ENCODE measurements at places on chromosomes 13 and 19.

GRCh38 chr13:114124921-114125320 is 7.5 kb downstream of the RASA3 start:
- DNase-seq: peak; percentile 83

GRCh38 chr13:21322327-21322965 is 136.7 kb downstream of the ZDHHC20 start:
- no peak for DNase-seq

DNA sequence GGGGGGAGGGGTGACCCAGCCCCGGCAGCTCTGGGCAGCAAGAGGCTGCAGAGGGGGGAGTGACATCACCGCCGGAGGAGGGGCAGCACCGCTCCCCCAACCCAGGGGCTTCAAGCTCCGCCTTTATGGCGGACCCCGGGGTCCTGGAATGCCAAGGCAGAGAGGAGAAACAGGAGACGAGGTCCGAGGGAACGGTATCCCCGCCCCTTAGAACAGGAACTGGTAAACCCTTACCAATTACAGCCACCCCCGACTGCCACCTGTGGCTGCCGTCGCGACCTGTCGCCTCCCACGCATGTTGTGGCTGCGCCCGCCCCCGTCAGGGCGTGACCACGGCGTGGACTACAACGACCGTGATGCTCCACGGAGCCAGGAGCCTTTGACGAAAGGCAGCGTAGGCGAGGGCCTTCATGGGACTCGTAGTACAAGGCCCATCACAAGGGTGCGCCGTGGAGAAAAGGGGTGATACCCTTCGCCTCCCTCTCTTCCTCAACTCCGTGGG is 4.1 kb upstream of the KCNC3 start:
- peak; percentile 93 for DNase-seq

DNA sequence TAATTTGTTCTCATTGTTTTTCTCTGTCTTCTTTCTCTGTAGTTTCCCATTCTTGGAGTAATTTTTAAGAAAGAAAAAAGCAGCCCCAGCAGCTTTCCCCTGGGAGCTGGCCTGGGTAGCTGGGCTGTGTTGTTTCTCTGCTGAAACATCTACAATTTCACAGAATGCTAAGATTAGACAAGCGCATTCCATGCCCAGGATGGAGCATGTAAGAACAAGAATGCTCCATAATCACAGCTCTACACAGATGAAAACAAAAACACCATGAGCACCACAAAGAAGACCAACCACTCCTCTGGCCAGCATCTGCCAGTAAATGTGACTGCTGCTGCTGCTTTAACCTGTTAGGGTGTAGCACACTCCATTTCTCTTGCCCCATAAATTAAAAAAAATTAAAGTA is 239.2 kb upstream of the SLITRK1 start:
- no peak for DNase-seq

DNA sequence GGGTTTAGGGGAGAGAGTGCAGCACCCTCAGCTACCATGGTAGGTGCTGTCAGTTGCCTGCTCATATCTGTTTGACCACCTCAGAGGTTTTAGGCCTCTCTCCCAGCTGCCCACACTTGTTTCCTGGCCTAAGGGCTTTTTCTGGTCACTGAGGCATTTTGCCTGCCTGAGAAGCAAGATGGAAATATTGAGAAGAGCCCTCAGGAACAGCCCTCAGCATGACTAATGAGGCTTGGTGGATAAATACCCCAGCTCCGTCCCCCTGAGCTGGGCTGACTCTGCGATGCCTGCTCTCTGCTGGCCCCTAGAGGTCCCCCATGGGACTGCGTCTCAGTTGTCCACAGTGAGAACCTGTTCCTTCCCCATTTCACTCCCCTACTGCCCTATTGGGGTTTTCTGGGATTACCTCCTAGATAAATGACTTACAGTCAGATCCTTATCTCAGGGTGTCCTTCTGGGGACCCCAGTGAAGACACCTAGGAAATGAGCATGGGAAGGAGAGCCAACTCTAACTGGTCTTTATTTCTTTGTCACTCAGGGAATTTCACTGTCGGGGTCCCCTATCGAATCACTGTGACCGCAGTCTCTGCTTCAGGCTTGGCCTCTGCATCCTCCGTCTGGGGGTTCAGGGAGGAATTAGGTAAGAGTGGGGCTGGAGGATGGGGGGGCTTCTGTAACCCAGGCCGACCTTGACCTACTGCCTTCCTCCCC is 13.3 kb downstream of the PALM3 start:
- DNase-seq: peak; percentile 64

DNA sequence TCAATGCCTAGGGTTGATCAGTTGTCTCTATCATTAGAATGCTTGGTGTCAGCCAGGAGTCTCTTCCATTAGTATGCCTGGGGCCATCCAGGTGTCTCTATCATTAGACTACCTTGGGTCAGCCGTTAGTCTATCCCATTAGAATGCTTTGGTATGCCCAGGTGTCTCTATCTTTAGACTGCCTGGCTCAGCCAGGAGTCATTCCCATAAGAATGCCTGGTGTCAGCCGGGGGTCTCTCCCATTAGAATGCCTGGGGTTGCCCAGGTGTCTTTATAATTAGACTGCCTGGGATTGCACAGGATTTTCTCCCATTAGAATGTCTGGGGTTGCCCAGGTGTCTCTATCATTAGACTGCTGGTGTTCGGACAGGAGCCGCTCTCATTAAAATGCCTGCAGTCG is 1442.9 kb downstream of the UQCRFS1 start:
- DNase-seq: no peak

- DNase-seq: no peak
Measured at GRCh38 chr19:50512112-50512998, 1.4 kb downstream of the ASPDH start.

All from common myeloid progenitor, CD34-positive (primary cell).